ENCODE measurements at places on chromosomes 7 and 10.

DNA sequence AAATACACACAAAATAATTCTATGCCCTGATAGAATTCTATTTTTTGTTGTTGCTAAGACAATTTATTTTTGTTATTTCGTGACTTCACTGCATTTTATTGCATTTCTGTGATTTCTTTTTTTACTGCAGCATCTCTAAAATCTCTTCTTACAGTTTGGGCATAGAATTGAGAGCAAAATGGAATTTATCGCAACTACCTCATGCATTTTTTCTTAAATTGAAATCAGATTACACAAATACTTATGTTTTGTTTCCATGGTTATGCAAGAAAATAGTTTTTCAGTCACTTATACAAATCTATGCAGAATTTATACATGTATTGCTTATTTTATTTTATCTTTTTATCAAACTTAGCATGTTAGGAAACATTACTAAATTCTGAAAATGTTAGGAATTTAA is 781.8 kb upstream of the LRRTM3 start:
- DNase-seq, result no peak

DNA sequence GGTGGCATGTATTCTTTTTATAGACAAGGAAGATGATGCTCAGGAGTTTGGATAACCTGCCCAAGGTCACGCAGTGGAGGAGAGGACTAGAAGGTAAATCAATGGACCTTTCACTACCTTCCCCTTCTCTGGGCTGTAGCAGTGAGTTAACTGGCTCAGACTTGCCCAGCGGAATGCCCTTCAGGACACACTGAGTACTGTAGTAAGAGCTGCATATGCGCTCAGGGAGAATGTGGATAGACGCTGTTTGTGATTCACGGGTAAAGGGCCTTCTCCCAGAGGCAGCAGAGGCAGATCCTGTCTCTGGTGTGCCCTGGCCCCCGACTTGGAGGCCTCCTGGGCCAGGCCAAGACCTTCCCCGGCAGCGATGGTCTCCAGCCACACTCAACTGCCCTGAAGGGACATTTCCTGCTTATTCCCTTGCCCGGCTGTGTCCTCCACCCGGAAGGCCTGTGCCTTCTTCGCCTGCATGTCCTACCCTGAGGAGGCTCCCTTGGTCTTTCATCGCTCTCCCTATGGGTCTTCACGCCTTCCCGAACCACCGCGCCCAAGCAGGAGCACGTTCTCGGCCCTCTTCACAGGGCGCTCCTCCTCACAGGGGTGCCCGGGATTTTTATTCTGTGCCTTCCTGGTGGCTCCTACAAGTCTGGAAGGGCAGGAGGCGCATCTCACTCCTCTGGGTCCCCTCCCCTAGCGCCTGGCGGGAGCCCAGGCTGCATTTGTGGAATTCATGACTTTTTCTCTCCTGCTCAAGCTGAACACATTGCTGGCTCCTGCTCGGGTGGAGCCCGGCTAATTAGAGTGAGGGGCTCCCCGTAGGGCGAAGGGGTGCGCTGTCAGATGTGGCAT is 1.8 kb upstream of the IKZF1 start:
- DNase-seq, result no peak

DNA sequence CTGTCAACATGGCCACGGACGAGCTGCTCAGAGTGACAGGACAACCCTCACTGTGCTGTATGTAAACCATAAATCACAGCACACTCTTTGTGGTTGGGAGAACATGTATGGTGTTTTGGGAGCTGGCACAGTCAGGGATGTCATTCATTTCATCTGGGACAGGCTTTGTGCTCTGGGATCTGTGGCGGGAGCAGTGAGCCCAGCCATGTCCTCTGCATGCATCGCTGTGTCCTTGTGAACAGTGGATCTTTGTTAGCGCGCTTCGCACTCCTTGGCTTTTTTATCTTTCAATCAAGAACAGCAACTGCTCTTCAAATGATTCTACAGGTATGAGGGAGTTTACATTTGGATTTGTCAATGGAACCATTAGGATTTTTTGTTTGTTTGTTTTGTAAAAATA is 7.1 kb downstream of the CCM2 start:
- no peak for DNase-seq

- DNase-seq, result no peak
Observed at GRCh38 chr10:4719671-4720070, 106.3 kb upstream of the AKR1E2 start.

DNA sequence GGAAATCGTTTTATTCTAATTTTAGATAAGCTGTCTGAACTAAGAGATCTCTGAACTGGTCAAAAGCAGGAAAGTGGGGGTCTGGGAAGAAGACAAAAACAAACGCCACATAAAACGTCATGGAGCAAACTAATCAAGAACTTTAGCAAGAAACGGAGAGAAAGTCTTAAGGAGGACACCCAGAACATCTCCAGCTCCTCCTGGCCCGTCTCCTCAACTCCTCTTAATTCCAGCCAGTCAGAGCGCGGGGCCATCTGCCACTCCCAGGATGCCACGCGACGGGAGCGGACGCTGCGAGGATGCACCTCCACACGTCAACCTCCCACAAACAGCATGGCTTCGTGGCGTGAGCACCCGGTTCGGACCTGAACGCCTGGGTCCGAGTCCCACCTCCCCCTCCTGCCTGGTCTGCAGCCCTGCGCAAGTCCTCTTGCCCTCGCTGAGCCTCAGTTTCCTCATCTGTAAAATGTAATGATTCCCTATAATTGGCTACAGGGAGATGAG is 598 bp downstream of the MMS19 start:
- no peak for DNase-seq

DNA sequence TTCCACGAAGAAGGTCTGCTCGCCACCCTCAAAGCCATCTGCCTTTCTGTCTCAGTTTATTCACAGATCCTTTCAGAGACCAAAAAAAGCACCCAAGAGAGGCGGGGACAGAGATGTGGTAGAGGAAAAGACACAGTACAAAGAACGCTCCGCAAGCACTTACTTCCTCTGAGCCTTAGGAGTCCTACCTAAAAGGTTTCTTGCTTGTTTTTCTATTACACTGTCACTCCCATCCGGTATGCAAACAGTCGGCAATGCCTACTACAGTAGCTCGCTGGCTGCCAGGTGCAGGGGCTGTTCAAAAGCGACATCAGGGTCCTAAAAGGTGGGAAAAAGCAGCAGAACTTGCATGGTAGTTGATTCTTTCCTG is 816 bp downstream of the TECPR1 start:
- DNase-seq, result no peak

- no peak for DNase-seq
Observed at GRCh38 chr7:85004402-85004801, 182.5 kb downstream of the SEMA3D start.

DNA sequence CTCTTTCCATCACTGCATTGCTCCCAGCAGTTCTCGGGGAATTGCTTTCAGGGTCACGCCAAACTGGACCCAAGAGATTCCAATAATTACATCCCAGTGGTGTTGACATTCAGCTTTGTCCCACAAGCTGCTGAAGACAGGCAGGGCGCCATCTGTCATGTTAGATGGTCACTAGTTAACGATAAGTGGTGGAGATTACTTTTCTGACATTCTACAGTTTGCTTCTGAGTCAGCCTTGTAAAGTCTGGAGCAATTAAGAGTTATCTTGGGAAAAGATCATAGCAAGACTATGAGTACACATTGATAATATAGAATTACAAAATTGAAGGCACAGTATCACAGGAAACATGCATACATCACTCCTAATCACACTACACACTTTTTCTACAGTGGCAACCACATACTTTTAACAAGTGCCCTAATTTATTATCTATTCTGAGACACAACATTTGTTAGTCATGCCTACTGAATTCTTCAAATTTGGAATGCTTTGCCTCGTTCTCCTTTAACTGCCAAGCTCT is 41.9 kb downstream of the SEMA3C start:
- DNase-seq, result no peak

- no peak for DNase-seq
Observed at GRCh38 chr10:54900584-54900983, 99.6 kb upstream of the PCDH15 start.

- no peak for DNase-seq
Observed at GRCh38 chr10:112784022-112784461, 166.0 kb upstream of the TCF7L2 start.

DNA sequence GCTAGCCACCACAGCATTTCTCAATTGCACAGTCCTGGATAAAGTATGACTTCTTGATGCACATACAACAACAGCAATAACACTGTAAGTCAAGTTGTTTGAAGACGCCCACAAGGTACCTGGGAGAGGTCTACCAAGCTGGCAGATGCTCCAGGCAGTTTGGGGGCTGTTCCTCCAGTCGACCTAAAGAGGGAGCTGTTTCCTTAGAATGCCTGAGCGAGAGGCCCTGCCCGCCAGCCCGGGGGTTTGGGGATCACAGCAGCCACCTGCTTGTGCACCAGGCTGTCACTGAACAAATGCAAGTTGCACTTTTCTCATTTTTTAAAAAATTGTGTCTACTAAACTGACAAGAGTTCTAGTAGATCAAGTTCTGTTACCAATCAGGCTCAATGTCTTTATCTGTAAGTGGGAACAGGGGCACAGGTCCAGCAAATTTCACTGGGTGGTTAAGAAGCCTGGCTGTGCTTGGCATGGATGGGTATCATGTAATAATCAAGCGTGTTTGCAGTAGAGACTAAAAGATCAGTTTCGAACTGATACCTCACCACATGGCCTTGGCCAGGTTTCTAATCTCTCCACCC is 193.8 kb upstream of the ADO start:
- no peak for DNase-seq

DNA sequence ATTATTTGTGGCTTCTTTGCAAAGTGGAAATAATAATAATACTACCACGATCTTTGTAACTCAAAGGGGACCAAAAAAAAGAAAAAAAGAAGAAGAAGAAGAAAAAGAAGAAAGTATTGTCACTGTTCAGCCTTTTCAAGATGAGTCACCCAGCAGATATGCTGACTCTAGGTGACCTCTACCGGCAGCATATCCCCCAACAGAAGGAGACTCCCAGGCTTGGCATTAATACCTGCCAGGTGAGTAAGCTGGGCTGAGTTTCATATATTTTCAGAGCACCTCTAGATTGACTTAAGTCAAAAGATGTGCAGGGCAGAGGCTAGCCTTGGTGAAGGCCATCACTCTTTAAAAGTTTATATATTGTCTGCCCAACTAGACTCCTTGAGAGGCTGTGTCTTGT is 30.4 kb upstream of the GPR26 start:
- DNase-seq, result no peak

DNA sequence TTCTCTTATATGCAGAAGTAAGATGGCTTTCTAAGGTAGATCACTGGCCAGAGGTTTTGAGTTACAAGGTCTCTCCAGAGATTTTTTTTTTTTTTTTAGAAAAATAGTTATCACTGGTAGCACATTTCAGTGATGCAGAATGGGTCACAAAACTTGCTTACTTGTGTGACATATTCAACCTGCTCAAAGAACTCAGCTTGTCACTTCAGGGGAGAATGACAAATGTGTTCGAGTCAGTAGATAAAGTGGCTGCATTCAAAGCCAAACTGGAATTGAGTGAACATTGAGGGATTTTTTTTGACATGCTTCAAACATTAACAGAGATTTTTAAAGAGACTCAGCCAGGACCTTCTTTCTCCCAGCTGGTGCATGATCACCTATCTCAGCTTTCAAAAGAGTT is 33.4 kb downstream of the PHTF2 start:
- no peak for DNase-seq

DNA sequence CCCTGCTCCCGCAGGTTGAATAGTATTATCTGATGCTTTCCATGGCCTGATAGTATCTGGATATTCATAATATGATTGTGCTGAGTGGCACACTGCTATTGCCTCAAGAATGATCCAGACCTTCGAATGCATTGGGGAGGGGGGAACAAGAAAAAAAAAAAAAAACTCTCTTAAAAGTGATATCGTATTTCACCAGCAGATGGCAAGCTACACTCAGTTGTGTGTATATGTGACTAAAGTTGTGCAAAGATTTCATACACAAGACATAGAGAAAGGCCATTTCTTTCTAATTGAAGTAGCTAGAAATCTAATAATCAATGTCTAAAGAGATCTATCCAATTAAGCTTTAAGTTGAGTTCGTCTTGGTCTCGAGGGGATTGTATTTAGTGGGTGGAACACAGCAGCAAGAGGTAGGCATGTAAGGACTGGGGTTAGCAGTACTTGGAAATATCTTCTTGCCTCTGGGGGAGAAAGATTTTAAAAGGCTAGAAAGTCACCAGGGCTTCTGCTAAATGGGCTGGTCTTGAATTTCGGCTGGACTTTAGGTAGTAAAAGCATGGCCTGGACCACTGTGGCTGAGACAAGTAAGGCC is 15.3 kb downstream of the SFRP4 start:
- DNase-seq, result no peak

GRCh38 chr7:38162036-38162435 is 16.0 kb upstream of the STARD3NL start:
- DNase-seq, result no peak

GRCh38 chr7:12581897-12582296 is 11.4 kb downstream of the SCIN start:
- no peak for DNase-seq

GRCh38 chr10:95741807-95742467 is 14.0 kb upstream of the ENTPD1 start:
- DNase-seq, result no peak

DNA sequence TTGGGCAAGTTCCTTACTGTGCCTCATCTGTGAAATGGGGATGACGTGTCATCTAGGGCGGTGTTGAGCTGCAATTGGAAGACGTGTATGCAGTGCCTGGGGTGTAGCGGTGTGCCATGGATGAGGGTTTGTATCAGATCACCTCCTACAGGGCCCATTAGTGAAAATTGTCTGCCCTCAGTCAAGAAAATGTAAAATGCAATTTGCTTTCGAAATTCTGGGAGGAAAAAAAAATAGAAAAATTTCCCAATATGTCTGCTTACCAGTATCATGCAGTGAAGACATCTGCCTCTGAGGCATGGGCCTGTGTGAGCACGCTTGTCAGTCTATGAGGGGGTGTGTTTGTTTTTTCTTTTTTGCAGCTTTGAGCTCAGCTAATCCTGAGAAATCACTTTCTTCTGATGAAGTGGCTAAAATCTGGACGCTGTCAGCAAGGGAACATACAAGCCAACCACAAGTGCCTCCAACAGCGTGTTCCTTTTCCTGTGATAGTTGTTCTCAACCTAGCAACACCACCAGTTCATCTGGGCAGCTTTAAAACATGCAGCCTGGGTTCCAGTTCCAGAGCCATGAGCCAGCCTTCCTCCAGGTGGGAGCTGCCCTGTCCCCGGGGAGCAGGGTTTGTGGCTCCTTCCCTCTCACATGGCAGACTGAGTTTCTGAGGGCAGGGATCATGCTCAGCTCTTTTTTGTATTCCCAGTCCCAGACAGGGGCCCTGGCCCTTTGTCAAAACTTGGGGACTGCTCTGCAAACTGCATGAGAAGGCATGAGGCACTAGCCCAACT is 10.3 kb downstream of the FAM241B start:
- no peak for DNase-seq

GRCh38 chr7:100887516-100888290 is 1.8 kb downstream of the UFSP1 start:
- no peak for DNase-seq

- DNase-seq, result no peak
Observed at GRCh38 chr10:122530177-122530576, 30.4 kb upstream of the DMBT1 start.

- no peak for DNase-seq
Observed at GRCh38 chr10:34740321-34740720, 74.8 kb downstream of the PARD3 start.

GRCh38 chr7:50791938-50792341 is 9.2 kb upstream of the GRB10 start:
- DNase-seq, result no peak
